ENCODE measurements at places on chromosomes 12 and 14.

GRCh38 chr14:72451054-72451972 lies 442.6 kb downstream of the DPF3 start:
- DNase-seq, result no peak

DNA sequence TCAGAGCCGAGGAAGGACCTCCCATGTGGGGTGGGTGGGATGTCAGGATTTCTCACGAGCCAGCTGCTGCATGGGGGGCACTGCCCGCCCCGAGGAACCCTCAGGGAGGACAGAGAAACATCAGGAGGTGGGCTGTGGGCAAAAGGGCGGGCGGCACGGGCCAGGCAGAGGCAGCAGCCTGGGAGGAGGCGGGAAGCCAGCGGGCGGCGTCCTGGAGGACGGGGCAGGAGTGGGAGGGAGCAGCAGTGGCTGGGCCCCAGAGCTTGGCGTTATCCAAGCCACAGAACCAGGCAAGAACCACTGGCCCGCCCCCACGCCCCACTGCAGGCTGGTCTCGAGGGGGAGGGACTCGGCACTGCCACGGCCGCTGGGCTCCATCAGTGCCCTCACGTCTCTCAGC lies 2.4 kb downstream of the C14orf180 start:
- DNase-seq, result no peak

DNA sequence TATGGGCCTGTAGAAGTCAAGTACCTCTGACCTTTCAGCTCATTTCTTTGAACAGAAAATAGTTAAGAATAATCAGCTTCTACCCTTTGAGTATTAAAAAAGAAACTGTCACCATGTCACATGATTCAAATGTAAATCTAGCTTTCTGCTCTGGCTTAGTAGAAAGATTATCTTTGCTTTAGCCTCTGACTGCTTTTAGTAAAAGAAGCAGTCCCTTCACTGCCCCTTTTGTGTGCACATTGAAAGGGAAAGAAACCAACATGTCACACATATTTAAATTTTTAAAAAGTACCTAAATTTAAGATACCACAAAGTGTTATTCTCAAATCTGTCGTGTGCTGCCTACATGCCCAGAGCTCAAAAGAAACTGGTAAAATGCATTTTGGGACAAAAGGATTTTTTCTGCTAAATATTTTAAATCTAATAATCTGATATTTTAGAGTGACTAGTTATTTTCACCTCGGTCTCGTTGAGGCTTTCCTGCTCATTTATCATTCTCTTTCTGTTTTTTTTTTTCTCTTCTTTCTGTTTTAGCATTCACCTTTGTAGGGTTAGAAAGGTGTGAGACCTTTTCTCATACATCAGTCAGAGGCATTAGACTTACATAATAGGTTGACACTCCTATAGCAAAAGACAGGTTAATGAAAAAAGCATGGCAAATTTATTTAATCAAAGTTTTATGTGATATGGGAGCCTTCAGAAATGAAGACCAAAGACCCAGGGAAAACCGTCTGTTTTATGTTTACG lies 41.3 kb downstream of the SLC16A7 start:
- DNase-seq, result no peak

GRCh38 chr12:57162553-57163125 lies 15.2 kb upstream of the LRP1-AS start:
- DNase-seq, result no peak

- DNase-seq, result no peak
These were observed 401 bp upstream of the IPO4 start for GRCh38 chr14:24189059-24189375.

DNA sequence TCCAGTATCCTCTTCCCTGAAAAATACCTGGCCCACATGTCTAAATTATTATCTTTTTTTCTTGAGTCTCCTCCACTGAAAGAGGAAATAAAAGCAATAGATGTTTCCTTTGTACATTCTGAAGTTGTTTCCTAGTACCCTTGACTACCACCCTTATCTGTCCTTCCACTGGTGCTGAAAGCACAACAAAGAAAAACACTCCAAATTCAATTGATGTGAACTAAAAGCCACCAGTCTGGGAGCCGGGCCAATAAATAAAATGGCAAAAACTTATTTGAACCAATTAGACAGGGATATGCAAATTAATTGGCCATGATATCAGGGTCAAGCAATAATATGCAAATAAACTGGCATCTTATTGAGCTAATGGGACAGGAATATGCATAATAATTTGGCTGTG lies 330.5 kb downstream of the PAWR start:
- peak; percentile 7 for DNase-seq

DNA sequence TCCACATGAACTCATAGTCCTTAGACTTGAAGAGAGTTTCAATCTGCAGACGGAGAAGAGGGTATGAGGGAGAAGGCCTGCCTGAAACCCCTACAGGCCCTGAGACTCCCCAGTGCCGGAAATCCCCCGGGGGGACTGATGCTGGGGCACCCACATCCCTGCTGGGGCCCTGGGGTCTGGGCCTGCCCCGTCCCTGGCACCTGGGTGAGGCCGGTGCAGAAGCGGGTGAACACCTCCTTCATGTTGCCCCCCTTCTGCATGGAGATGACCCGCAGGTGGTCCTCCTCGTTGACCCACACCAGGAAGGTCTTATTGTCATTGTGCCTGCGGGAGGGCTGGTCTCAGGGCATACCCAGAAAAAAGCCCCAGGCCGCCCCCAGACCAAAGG lies 2.4 kb downstream of the CKB start:
- DNase-seq, result no peak

- no peak for DNase-seq
These were observed 34.4 kb downstream of the ATF7IP start for GRCh38 chr12:14399871-14400270.

DNA sequence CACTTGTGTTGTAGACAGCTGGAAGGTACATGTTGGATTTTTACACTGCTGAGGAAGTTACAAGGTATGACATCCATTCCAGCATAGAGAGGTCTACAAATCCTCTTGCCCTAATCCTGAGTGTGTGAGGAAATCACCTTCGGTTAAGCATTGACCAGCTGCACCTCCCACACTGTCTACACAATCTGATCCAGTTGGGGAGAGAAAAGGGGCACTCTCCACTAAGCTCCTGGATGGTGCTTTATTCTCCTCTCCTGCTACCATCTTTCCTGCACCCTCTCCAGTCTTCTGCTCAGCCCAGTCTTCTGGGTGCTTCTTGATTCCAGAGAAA lies at the start of gene OR6J1:
OR6J1 (minus strand) TSS at position 48 of the 331 bp plus-strand sequence. CDS start 9,541 bp downstream, outside the sequence.
- no peak for DNase-seq

DNA sequence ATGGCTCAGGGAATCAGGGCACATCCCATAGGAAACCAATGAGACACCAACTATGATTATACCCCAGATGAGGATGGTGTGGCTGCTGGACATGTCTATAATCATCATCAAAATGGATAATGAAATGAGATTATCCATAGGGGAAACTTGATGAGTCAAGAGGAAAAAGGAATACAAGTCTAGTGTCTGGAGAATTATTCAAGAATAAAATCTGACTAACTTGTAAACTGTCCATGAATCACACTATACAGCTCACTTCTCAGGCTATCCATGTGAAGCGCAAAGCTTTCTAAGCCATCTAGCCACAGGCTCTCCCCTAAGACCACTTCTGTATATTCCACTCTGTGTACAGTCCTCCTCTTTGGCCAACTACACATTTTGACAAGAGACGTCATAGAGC lies 52.5 kb downstream of the DUSP16 start:
- DNase-seq, result no peak

DNA sequence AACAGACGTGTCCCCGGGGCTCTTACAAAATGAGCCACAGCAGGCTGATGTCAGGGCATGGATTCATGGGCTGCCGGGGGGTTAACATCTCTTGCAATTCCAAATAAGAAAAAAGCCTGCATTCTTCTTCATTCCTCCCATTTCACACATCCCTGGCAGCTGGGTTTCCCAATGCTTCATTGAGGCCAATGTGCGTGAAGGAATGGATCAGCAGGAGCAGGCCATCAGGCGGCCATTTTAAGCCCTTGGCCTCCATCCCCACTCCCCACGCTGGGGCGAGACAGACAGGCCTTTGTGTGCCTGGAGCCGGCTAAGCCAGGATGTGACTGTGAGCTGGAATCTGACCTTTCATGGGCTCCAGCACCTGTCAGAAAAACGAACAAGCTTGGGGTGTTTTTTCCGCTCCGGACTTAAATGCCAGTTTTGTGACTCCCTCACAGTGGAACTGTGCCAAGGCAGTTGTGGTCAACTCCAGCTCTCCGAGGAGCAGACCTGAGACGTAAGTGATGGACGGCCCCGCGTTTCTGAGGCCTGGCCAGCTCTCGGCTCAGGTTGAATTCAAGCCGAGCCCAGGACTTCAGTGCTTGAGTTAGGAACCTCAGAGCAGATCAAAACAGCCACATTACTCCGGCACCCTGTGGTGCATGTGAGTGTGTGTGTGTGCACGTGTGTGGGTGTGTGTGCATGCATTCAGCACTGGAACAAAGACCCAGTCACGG lies 133.1 kb downstream of the TMEM30B start:
- DNase-seq, result no peak

GRCh38 chr14:54529811-54530210 lies 20.1 kb downstream of the CGRRF1 start:
- DNase-seq, result no peak

DNA sequence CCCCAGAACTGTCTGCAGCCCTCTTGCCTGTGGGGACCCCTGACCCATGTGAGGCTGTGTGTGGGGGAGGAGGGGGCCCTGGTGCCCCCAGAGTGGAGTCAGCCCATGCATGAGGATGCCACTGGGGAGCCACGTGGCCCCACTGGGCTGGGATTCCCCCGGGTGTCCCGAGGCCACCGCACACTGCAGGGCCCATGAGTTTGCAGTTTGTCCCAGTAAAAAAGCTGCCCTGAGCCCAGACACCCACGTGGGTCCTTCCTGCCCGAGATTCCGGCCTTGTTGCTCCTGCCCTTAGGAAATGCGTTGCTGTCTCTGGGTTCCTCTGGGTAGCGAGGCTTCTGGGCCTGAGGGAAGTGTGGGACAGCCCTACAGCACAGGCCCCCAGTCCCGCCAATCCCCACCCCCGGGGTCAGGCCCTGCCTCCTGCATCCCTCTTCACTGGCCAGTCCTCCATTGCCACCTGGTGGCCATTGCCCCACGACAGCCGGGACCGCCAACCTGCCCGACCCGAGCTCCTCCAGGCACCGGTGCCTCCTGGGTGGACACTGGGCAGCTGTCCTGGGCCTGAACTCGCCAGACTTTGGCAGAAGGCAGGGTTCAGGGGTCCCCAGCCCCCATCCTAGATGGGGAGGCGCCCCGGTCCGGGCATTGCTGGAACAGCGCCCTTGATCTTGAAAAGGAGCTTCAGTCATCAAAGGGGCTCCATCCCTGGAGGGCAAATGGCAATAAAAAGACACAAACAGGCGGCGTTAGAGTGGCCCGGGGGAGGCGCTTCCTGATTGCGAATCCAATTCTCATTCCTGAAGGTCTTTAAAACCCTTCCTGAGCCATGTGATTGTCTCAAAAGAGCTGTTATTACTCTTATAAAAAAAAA lies 15.6 kb upstream of the C14orf180 start:
- peak; percentile 76 for DNase-seq

- no peak for DNase-seq
These were observed 24.2 kb downstream of the NUAK1 start for GRCh38 chr12:106114447-106115068.

- DNase-seq, result no peak
These were observed 139.5 kb upstream of the AMIGO2 start for GRCh38 chr12:47219243-47219642.

DNA sequence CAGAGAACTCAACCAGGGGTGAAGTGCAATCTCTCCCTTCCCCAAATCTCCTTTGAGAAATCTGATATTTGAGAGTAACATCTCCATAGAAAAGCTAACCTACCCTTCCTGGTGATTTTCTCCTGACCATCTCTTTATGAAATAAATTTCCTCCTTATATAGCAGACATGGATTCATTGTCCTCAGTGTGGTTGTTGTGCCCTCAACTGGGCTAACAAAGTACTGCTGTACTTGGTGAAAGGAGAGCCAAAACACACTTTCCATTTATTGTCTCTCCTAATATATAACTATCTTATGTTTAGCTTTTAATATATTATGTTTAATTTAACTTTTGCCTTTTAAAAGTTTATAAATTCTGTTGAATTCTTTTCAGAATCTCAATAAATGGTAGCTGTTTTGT lies 65.1 kb upstream of the SLCO1B1 start:
- DNase-seq, result no peak

GRCh38 chr14:77931441-77931840 lies 131.5 kb downstream of the ADCK1 start:
- DNase-seq, result no peak

DNA sequence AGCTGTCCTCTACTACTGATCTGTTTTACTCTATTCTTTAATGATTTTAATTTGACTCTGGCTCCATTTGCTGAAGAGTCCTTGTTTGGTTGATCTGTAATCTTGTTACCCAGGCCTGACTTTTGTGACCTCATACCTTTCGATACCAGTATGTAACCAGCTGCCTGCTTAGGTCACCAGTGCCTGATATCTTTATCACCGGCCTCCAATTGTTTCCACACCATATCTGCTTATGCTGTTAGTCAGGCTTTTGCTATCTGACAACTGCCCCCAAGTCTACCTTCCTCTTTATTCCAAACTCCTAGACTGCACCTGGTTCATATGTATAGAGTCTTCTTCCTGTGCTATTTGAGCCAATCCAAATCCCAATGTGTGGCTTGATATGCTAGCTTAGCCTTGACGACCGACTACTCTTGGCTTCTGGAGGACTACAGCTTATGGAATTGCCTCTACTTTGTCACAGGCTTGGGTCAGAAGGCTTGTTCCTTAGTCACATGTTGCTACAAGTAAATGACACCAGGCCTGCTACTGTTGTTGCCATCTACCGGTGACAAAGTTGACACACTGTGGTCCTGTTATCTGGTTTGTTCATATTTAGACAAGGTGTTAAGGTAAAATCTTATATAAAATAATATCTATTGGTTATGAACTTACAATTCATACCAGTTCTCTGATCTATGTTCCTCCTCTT lies 193.9 kb downstream of the TRHDE start:
- DNase-seq, result peak; percentile 17

- no peak for DNase-seq
These were observed 16.0 kb upstream of the SELPLG start for GRCh38 chr12:108649669-108650068.

GRCh38 chr14:54881235-54881760 lies 21.3 kb downstream of the GCH1 start:
- peak; percentile 60 for DNase-seq

- no peak for DNase-seq
These were observed 30.3 kb upstream of the FOXN3 start for GRCh38 chr14:89447182-89447944.

DNA sequence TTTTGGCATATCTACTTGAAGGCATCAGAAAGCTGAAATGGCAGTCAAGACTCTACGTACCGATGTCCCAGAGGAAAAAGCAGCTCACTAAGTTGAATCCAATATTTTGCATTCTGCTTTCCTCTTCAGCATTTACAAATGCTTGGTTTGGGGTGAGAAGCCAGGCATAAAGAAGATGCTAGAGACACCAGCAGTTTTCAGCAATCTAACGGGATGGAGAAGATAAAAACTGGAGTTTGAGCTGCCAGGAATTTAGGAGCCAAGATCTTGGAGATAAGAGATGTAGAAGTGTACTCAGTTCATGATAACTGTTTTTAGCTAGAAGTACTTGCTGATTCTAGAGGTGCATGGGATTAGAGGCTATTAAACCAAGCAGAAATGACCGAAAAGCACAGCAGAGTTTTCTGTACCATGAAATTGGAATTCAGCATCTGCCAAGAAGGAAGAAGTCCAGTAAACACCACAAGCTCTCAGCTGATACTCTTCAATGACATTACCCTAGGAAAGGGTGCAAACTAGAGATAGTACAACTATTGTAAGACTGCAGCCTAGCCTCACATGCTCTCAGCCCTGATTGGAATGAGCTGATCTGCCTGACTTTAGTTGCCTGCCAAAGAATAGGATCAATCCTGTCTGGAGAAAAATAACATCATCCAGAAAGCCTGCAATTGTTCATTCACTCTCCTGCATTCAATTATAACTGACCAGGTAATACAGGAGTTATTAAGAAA lies 7.4 kb upstream of the ALDH1L2 start:
- DNase-seq, result no peak
